NCI-H1436 treated with DMSO at 0.1 percent for 48 hours (cell line): ENCODE measurements at places on chromosomes 16 and 17.

- no peak for DNase-seq
Measured at GRCh38 chr16:8777217-8777616, 20.2 kb downstream of the TMEM186 start.

- no peak for DNase-seq
Measured at GRCh38 chr16:22191532-22192260, 14.4 kb upstream of the EEF2K start.

DNA sequence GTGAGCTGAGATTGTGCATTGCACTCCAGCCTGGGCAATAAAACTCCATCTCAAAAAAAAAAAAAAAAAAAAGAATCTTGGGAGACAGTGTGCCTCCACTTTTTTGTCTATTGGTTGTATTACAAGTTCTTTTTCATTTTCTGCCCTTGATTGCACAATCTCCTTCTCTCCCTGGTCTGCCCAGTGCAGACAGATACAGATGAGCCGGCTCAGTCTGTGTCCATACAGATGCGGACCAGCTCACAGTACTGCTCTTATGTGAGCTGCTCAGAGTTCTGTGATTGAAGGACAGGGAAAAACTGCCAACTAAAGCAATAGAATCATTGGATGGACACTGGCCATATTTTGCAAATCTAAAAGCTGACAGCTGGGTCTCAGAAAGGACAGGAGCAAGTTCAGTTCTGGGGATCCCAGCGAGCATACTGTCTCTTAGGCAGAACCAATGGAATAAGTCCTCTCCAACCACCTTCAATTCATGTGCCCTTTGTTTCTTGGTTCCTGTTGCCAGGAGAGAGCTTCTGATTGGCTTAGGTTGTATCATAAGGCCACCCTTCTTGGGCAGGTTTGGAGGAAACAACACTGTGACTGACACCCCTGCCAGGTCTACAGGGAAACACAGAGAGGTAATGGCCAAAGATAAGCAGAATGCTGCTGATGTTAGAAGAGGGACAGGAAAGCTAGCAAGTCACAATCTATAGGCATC lies 495.6 kb upstream of the HSBP1 start:
- DNase-seq = no peak

DNA sequence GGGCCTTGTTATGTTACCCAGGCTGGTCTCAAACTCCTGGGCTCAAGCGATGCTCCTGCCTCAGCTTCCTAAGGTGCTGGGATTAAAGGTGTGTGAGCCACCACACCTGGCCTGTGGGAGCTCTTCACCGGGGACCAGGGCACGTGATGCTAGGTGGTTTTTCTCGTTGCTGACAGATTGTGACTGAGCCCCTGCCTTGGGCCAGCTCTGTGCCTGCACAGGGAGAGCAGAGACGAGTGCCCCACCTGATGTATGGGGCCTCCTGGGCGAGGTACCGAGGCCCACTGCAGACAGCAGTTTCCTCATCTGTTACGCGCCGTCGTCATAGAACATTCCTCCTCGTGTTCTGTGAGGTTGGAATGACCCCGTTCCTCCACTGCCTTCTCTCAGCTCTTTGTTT lies 280.7 kb downstream of the CPPED1 start:
- no peak for DNase-seq
